ENCODE measurements at places on chromosomes 11 and 22. TPM values are rescaled to one million over a fixed set of nuclear protein-coding genes. Genes with fewer than 3 reads are reported as not detected.
A peak's percentile ranks its signal among the peaks of the same experiment; 100 is the strongest.

GRCh38 chr11:117834068-117834810 lies 9.7 kb upstream of the FXYD2 start:
- no peak for DNase-seq
- H3K27ac ChIP-seq, result no peak overlapping the region
- peaks cover 3% of the 10 kb centered on the region for H3K27me3 ChIP-seq
- H3K36me3 ChIP-seq, result peaks cover 2% of the 10 kb centered on the region

Gene MRPL40
- total RNA-seq, result 30.4 TPM

Gene WBP2NL
- not detected for total RNA-seq

GRCh38 chr22:50040717-50041116 lies 17.4 kb downstream of the TTLL8 start:
- no peak for DNase-seq
- peaks cover 8% of the 10 kb centered on the region for H3K27me3 ChIP-seq
- H3K27ac ChIP-seq, result no peak overlapping the region
- no peaks in the 10 kb centered on the region for H3K4me1 ChIP-seq

- H3K4me3 ChIP-seq, result no peak overlapping the region
- no peak for DNase-seq
- H3K27ac ChIP-seq, result no peak overlapping the region
- H3K36me3 ChIP-seq, result peaks cover 5% of the 10 kb centered on the region
- no peaks in the 10 kb centered on the region for H3K27me3 ChIP-seq
These were observed 15.2 kb upstream of the SERPIND1 start for GRCh38 chr22:20758688-20759087.

Gene KCNK4
- not detected for total RNA-seq

DNA sequence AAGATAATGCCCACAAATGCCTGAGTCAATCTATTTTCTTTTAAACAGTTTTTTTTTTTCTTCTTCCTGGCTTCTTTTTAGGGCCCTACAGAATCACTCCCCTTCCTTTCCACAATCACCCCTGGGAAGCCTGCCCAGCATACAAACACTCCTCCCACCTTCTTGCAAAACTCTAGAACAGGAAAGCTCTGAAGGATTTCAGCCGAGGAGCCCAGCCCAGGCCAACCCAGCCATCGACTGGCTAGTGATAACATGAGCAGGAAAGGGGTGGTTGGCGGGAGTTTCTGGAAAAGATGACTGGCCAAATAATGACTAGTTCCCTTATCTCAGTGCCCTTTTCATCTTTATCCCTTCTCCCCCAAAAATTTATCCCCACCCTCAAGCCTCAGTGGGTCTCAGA lies 68.2 kb downstream of the USP35 start:
- H3K4me1 ChIP-seq, result peaks cover 9% of the 10 kb centered on the region
- H3K4me3 ChIP-seq, result no peak overlapping the region
- no peak for DNase-seq

DNA sequence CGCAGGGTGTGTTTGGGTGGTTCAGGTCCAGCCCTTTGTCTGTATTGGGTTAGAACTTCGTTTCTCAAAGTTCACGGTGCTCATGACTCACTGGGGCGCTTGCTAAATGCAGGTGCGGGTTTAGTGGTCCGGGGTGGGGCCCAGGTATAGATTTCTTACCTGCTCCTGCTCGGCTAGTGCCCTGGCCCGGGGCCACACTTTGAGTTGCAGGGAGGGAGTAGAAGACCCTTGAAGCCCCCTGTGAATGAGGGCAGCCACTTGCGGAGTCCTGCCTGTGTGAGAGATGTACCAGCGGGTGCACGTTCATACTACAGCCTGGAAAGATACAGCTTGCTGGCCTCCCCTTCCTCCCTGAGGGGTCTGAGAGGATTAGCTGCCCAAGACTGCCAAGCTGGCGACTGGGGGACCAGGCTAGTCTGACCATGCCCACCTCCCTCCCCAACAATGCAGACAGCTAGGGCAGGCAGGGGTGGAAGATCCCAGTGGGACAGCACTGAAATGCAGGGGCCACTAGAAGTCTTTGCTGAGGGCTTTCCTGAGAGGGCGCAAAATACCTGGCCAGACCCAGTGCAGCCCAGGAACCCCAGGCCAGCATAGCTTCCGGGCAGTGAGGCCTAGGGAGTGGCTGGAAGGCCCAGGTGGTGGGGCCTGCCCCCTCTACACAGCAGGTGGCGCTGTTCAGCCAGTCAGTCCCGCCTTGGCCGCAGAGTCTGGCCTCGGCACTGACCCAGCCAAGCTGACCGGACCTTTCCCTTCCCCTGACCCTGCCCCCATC lies 5.1 kb upstream of the MYRF start:
- H3K27ac ChIP-seq, result no peak overlapping the region
- H3K4me1 ChIP-seq, result peaks cover 22% of the 10 kb centered on the region
- H3K36me3 ChIP-seq, result no peaks in the 10 kb centered on the region
- peak; percentile 85 for DNase-seq

Gene TEAD1
- 84.1 TPM for total RNA-seq

- no peaks in the 10 kb centered on the region for H3K36me3 ChIP-seq
- H3K4me1 ChIP-seq, result peaks cover 16% of the 10 kb centered on the region
- H3K4me3 ChIP-seq, result no peak overlapping the region
- H3K27ac ChIP-seq, result no peak overlapping the region
- H3K27me3 ChIP-seq, result no peaks in the 10 kb centered on the region
These were observed 140.2 kb downstream of the SPON1 start for GRCh38 chr11:14102766-14103165.

GRCh38 chr11:113131036-113131775 lies 170.0 kb downstream of the NCAM1 start:
- no peak for DNase-seq
- no peak overlapping the region for H3K27ac ChIP-seq
- H3K4me3 ChIP-seq, result no peak overlapping the region
- H3K4me1 ChIP-seq, result peaks cover 47% of the 10 kb centered on the region
- H3K36me3 ChIP-seq, result no peaks in the 10 kb centered on the region

- no peak for DNase-seq
- no peaks in the 10 kb centered on the region for H3K36me3 ChIP-seq
- H3K4me1 ChIP-seq, result peaks cover 35% of the 10 kb centered on the region
- H3K4me3 ChIP-seq, result no peak within 1 kb of the TSS
- H3K27me3 ChIP-seq, result no peaks in the 10 kb centered on the region
These were observed at the start of gene LRRC4C for GRCh38 chr11:41459465-41460401. Gene LRRC4C (minus strand): TSS chr11:41459652.

- H3K4me3 ChIP-seq, result no peak overlapping the region
- peaks cover 15% of the 10 kb centered on the region for H3K4me1 ChIP-seq
- H3K27me3 ChIP-seq, result peaks cover 13% of the 10 kb centered on the region
- H3K27ac ChIP-seq, result no peak overlapping the region
- no peaks in the 10 kb centered on the region for H3K36me3 ChIP-seq
These were observed 94.1 kb upstream of the PRDM11 start for GRCh38 chr11:45052361-45052760.

- no peaks in the 10 kb centered on the region for H3K27me3 ChIP-seq
- no peaks in the 10 kb centered on the region for H3K4me1 ChIP-seq
These were observed 1.1 kb downstream of the MMP20 start for GRCh38 chr11:102623998-102624397.

Gene MMP27
- not detected for total RNA-seq

Measured in neural crest cell (in vitro differentiated cells).